ENCODE measurements at places on chromosomes 4 and X. TPM values are rescaled to one million over a fixed set of nuclear protein-coding genes. Genes with fewer than 3 reads are reported as not detected.

The SSX4 gene
- total RNA-seq, result not detected

The XAGE2 gene
- total RNA-seq, result not detected

The TSPAN7 gene
- 0.86 TPM for total RNA-seq

The KIAA1210 gene
- total RNA-seq, result not detected

The CXorf49 gene
- not detected for total RNA-seq

The BEX1 gene
- total RNA-seq, result 0.31 TPM

The ZNF630 gene
- 1.1 TPM for total RNA-seq

The GDPD2 gene
- total RNA-seq, result not detected

The SOWAHD gene
- total RNA-seq, result not detected

The CLIC2 gene
- not detected for total RNA-seq

The CXCL13 gene
- not detected for total RNA-seq

The PAPSS1 gene
- 55.7 TPM for total RNA-seq

The FAM47A gene
- not detected for total RNA-seq
